NCI-H187 (cell line): ENCODE measurements at places on chromosomes 6 and 20.

DNA sequence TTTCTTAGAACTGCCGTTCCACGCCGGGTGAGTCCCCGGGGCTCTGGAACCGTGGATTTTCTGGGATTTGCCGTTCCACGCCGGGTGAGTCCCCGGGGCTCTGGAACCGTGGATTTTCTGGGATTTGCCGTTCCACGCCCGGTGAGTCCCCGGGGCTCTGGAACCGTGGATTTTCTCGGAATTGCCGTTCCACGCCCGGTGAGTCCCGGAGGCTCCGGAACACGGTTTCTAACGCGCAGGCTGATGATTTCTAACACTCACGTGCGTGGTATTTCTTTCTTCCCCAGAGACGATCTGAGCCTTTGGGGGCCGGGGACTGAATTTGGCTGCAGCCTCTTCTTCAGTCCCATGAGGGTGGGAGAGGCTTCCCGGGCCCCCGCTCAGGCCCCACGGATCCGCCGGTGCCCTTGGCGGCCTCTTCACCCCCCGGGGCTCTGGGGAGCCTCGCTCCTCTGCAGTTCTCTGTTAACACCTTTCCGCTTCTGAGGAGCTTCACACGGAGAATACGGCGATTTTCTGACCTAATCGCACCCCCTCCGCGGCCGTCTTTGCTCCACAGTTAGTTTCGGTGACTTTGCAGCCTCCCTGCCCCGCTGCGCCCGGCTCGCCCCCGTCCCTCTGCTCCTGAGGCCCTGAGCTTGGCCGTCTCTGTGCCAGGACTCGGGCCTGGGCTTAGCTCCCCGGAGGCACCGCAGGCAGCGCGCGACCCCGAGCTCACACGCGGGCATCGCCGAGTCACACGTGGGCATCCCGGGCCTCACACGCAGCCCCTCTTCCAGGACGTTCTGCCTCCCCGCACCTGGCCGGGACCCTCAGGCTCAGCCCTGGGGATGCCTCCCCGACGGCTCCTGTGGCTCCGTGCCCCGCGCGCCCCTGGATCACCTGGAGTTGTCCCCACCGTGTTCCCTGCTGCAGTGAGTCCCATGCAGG, 7.2 kb upstream of the KIF25 start:
- DNase-seq = no peak

- DNase-seq = no peak
Observed at GRCh38 chr6:47853766-47854165, 71.9 kb downstream of the OPN5 start.

DNA sequence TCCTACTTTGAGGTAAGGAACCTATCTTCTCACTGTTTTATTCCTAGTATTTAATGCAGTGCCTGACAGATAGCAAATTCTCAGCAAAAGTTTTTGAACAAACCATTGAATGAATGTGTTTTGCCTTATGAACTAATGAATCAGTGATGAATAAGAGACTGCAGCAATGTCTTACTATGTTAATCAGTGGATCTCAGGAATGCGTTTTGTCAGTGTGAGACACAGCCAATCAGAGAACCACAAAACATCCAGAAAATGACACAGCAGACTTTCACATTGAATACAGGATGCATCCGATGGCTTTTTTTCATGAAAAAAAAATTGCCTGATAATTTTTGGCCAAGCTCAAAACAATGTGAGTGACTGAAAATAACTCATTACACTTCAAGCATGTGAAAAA, 270.5 kb downstream of the BMP2 start:
- no peak for DNase-seq

DNA sequence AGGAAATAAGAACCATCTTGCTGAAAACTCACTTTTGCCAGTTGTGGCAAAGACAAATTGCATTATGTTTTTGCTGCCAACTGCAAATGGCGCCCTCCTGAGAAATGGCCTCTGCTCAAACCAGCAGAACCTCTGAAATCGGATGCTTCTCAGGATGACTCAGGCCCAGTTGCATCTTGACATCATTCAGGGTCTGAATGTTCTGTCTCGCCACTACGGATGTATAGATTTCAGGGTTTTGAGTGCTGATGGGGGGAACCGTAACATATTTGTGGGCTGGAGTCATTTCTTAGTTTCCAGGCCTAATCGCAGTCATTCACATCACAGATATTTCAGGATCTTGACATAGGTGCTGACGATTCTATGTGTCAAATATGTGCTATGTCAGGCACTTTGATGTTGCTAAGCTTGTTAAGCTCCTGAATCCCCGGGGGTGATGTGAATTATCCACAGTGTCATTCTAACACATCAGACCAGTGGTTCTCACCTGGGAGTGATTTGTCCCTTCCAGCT, 207.1 kb downstream of the NFATC2 start:
- no peak for DNase-seq

- no peak for DNase-seq
Observed at GRCh38 chr20:45346291-45346718, 1.9 kb downstream of the SDC4 start.

- DNase-seq = no peak
Observed at GRCh38 chr6:17536586-17536985, 63.5 kb upstream of the FAM8A1 start.

GRCh38 chr6:139291813-139292619, at the start of gene TXLNB:
TXLNB (minus strand) TSS chr6:139291998; CDS start chr6:139288899, 3,099 bp downstream.
- no peak for DNase-seq
